Prostate gland (tissue), 2 donors: ENCODE measurements at places on chromosomes 1 and 21. TPM values are rescaled to one million over a fixed set of nuclear protein-coding genes. Genes with fewer than 3 reads are reported as not detected.

DNA sequence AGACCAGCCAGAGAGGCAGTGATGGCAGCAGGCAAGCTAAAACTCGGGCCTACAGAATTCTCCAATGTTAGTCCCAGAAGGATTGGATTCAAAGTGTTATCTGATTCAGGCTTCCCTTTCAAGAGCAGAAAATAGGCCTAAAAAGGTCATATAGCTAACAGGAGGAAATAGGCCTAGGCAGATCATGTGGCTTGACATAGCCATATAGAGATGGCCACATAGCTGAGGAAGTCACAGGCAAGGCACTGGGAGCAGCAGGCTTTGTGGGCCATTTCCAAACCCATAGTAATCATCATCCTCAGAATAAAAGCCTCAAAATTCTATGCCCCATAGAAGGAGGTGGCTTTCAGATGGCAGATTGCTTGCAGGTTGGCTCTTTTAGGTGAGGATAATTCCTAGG lies 29.0 kb upstream of the LMO4 start:
- no peak for DNase-seq

- DNase-seq = no peak
Measured at GRCh38 chr1:31556481-31557006, 19.8 kb upstream of the TINAGL1 start.

- DNase-seq = no peak
Measured at GRCh38 chr1:161351482-161351881, 16.2 kb downstream of the CFAP126 start.

DNA sequence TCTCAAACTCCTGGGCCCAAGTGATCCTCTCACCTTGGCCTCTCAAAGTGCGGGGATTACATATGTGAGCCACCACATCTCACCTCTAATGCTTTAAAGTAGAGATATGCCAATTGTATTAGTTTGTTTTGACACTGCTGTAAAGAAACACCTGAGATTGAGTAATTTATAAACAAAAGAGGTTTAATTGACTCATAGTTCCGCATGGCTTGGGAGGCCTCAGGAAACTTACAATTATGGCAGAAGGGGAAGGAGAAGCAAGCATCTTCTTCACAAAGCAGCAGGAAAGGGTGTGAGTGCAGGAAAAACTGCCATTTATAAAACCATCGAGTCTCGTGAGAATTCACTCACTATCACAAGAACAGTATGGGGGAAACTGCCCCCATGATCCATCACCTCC lies 3.5 kb upstream of the MYCL start:
- no peak for DNase-seq

DNA sequence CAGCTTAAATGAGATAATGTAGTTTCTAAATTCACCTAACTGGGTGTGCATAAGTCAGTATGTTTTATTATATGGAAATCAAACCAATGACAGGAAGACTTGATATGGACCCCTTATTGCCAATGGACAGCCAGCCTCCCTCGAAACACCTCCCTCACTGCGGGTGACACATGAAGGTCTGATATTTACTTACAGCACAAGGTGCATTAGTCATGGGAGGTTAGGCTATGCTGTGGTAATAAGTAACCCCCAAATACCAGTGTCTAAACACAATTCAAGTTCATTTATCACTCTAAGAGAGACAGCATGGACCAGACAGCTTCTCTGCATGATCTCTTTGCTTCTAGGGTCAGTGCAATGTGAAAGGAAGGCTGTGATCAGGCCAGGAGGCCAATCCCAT lies 126.0 kb upstream of the KCNJ6 start:
- DNase-seq = no peak

- no peak for DNase-seq
Measured at GRCh38 chr1:76231320-76231719, 156.8 kb downstream of the ST6GALNAC3 start.

The OR2L13 gene
- not detected for total RNA-seq

The MANEAL gene
- total RNA-seq = 11.2 TPM
